Cardiac atrium fibroblast (primary cell): ENCODE measurements at places on chromosomes 4 and X. TPM values are rescaled to one million over a fixed set of nuclear protein-coding genes. Genes with fewer than 3 reads are reported as not detected.

CLIC2 gene
- 0.54 and 0.97 TPM in 2 replicates for total RNA-seq

IL3RA gene
- 1.6 TPM in 1 of 2 replicates, not detected in the other for total RNA-seq

FGA gene
- not detected in 2 replicates for total RNA-seq

FRAS1 gene
- 8.5 and 10.0 TPM in 2 replicates for total RNA-seq

CITED1 gene
- not detected in 2 replicates for total RNA-seq

BEX3 gene
- total RNA-seq: 170 and 245 TPM in 2 replicates

STBD1 gene
- total RNA-seq: 8.8 and 10.5 TPM in 2 replicates

TCEAL2 gene
- not detected in 2 replicates for total RNA-seq

SSX1 gene
- not detected in 2 replicates for total RNA-seq

RADX gene
- 0.16 TPM in 1 of 2 replicates, not detected in the other for total RNA-seq
